ENCODE measurements at places on chromosomes 7 and 10.
A peak's percentile ranks its signal among the peaks of the same experiment; 100 is the strongest.

GRCh38 chr10:70354100-70354499 is 28.3 kb downstream of the LRRC20 start:
- no peak for DNase-seq

DNA sequence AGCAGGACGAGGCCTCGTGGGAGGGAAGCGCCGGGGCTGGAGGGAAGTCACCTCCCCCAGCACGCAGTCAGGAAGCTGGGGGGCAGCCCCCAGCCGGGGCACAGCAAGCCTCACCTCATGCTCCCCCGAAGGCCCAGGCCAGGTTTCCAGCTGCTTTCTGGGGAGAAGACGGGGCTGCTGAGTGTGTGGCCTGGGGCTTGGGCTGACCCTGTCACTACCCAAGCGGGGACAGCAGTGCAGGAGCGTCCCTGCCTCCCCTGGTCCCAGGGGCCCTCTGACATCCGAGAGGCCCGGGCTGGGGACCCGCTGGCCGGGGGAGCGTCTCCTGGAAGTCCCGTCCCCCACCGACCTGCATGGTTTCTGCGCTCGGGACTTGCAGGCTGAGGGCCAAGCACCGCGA is 19.7 kb upstream of the NKX6-2 start:
- DNase-seq: no peak

GRCh38 chr7:104230606-104231005 is 22.8 kb upstream of the ORC5 start:
- DNase-seq: no peak

DNA sequence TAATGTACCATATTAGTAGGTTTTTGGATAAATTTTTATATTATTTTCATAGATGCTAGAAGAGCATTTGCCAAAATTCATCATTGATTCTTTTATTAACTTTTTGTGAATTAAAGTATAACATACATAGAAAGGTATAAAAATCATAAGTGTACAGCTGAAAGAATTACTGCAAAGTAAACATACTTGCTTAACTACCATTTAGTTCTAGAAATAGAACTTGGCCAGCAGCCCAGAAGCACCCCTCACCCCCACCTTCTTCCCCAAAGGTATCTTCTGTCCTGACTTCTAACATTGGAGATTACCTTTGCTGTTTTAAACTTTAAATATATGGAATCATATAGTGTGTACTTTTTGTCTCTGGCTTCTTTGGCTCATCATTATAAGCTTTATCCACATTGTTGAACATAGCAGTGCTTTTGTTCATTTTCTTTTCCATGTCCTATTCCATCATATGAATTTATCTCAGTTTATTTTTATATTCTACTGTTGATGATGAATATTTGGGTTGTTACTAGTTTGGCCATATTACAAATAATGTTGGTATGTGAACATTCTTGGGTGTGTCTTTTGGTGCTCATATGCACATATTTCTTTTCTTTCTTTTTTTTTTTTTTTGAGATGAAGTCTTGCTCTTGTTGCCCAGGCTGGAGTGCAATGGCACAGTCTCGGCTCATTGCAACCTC is 142.8 kb downstream of the ADK start:
- DNase-seq: no peak

- DNase-seq: no peak
These were observed 962.8 kb downstream of the DNAJB9 start for GRCh38 chr7:109532262-109532992.

DNA sequence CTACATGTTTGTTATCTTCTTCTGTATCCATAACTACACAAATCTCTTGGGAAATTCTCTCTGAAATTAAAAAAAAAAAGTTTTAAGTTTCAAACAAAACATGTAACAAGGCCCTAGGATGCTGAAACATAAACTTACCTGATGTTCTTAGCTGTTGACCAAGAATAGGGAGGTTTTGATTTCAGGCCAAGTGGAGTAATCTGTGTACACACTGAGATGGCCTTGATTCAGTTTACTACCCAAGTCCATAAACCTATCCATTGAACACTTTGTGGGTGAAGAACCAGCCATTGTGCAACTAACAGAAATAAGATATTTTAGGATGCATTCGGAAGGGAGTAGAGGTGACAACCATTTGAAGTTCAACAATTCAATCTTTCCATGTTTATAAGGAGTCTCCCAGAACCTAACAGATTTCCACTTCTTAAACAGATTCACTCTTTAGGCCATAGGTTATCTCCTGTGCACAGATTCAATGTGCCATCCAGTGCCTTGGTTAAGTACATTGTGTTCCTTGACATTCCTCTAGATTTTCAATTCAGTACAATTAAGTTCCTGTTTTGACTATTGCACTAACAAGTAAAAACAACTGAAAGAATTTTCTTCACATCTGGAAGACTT is 143.1 kb downstream of the CRPPA start:
- no peak for DNase-seq

GRCh38 chr10:3295582-3296151 is 123.1 kb upstream of the PITRM1 start:
- peak; percentile 43 for DNase-seq

DNA sequence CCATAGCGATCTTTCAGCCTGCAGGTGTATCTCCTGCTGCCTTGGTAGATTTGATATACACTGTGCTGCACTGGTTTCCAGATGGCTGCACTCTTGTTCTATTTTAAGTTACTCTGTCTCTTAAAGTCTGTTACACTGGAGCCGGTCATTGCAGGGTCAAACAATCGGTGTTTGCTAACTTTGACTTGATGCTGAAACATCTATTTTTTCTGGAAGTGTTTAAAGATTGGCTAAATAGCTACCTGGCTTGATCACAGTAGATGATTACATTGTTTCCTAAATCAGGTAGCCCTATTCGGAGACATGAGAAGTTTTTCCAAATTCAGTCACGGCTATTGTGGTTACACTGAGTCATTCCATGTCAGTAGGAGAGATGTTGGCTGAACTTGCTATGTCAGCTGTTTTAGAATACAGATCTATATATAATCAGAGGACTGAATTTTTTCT is 574.8 kb downstream of the ETV1 start:
- DNase-seq: no peak

- DNase-seq: no peak
These were observed 1355.2 kb downstream of the XPNPEP1 start for GRCh38 chr10:108567899-108568752.

GRCh38 chr10:85638797-85639196 is 727.8 kb downstream of the GRID1 start:
- no peak for DNase-seq

- peak; percentile 59 for DNase-seq
These were observed 44.8 kb upstream of the CUX1 start for GRCh38 chr7:101772508-101773211.

- DNase-seq: no peak
These were observed 39.4 kb downstream of the SYPL1 start for GRCh38 chr7:106072715-106073091.

- no peak for DNase-seq
These were observed 24.8 kb downstream of the JCAD start for GRCh38 chr10:30034433-30035137.

DNA sequence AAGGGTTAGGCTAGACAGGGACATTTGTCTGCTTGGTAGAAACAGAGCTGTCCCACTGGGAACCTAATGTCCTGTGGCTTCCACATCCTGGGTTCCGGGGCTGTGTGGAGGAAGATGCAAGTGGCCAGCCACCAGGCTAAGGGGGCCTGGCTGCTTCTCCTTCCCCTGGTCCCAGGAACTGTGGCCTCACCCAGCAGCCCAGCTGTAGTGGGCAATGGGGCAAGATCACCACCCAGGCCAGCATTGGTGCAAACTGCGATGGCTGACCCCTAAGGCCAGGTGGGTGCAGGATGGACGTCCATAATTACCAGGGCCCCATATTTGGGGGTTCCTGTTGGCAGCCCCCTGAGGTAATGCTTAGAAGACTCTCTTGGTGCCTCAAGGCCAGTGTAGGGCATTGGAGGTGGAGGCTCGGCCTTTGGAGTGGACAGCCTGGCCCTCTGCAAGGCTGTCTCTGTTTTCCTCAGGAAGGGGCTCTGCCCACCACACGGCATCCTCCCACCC is 226.7 kb downstream of the TCF7L2 start:
- DNase-seq: no peak

DNA sequence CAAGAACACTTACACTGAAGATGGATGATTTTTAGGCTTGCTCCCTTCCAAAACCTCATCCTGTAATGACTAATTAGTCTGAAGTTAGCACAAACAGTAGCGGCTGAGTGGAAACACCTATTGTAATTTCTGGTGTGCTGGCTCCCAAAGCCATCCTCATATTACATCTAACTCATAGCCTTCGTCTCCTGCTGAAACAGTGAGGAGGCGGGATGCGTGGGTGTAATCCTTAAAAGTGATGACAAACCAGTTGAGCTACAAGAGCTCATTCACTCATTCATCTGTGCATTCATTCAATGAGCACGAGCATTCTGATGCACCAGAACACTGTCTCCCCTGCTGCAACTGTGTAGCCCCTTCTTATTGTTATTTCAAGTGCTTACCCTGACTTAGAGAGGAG is 235.3 kb downstream of the CALN1 start:
- DNase-seq: no peak

- no peak for DNase-seq
These were observed 186.2 kb upstream of the BMPER start for GRCh38 chr7:33719059-33719581.

DNA sequence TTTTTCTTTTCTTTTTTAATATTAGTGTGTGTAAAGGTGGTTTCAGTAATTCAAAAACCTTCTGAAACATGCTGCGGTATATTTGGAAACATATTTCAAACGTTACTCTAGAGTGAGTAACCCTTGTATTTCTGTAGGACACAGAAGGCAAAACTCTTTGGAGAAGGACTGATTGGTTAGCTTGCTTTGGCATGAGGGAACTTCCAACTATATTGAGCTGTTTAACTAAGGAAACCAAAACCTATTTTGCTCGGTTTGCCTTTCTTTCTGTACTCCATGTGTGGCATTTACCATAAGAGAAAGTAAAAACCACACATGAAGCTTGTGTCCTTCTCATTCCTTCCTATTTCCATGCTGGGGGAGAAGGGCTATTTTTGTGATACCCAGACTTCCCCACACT is 149.8 kb downstream of the DYNC1I1 start:
- DNase-seq: no peak
